Right lung (tissue), 10 donors: ENCODE measurements at places on chromosomes 2 and 18. TPM values are rescaled to one million over a fixed set of nuclear protein-coding genes. Genes with fewer than 3 reads are reported as not detected.

NDC80 gene
- polyA plus RNA-seq, result 33.6 TPM

SERPINB10 gene
- polyA plus RNA-seq, result not detected

DNA sequence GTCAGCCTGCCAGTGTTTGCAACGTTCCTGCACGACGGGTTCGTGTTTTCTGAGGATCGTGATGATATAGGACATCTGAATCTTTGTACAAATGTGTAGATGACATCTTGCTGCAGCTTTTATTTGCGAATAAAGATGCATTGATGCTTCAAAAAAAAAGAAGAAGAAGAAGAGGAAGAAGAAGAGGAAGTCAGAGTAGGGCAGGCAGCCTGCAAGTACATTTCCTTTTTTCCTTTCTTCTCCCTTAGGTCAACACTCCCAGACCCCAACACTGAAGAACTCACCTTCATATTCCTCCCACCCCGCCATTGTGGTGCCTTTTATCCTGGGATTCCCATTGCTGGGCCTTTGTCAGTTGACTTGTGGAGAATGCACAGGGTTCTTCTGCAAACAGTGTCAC, 91.5 kb downstream of the FHOD3 start:
- no peak for DNase-seq

- DNase-seq, result no peak
Observed at GRCh38 chr2:12060886-12061285, 314.5 kb downstream of the LPIN1 start.

- DNase-seq, result no peak
Observed at GRCh38 chr18:79942786-79943607, 8.5 kb downstream of the SLC66A2 start.

DNA sequence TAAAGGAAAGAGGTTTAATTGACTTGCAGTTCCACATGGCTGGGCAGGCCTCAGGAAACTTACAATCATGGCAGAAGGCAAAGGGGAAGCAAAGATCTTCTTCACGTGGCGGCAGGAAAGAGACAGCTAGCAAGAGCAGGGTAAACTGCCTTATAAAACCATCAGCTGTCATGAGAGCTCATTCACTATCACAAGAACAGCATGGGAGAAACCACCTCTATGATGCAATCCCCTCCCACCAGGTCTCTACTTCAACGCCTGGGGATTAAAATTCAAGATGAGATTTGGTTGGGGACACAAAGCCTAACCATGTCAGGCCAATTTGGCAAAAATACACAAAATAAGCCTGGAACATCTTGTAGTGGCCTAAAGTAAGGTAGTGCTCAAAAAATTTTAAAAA, 152.6 kb downstream of the COL6A3 start:
- DNase-seq, result no peak

GRCh38 chr18:7940971-7941370, 373.9 kb downstream of the PTPRM start:
- DNase-seq, result no peak
